B cell (primary cell): ENCODE measurements at places on chromosomes 6 and 20. TPM values are rescaled to one million over a fixed set of nuclear protein-coding genes. Genes with fewer than 3 reads are reported as not detected.

Gene RHAG
- not detected in 2 replicates for total RNA-seq

Gene AKIRIN2
- 105 and 108 TPM in 2 replicates for total RNA-seq

Gene ECHDC1
- 60.0 and 60.5 TPM in 2 replicates for total RNA-seq

Gene HCK
- total RNA-seq = 48.1 and 48.6 TPM in 2 replicates

Gene LPA
- not detected in 2 replicates for total RNA-seq

DNA sequence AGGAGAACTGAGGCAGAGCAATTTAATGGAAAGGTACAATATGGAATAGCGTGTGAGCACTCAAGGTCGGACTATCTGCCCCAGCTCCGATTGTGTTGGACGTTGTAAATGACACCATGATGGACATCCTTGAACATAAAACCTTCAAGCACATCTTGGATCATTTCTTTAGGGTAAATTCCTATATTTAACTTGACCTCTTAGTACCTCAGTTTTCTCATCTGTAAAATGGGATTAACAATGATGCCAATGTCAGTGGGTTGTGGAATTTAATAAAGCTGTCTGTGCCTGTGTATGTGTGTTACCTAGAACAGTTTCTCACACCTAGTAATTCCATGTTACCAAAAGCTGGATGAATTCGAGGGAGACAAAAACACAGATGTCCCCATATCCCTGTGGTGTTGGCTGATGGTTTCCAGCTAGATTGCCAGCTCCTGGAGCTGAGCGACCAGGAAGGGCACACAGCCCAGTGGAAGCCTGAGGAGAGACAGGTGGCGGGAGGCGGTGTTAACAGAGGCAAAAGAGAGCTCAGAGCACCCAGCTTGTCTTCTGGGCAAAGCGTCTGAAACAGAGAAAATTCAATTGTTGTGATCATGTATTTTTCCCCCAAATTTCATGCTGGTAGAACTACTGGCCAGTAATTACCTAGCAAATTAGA, 32.6 kb downstream of the MDFI start:
- H3K4me1 ChIP-seq = no peaks in the 10 kb centered on the region
- H3K27me3 ChIP-seq = peaks cover 6% of the 10 kb centered on the region
- no peak overlapping the region for H3K4me3 ChIP-seq
- no peak for DNase-seq
- H3K36me3 ChIP-seq = no peaks in the 10 kb centered on the region

DNA sequence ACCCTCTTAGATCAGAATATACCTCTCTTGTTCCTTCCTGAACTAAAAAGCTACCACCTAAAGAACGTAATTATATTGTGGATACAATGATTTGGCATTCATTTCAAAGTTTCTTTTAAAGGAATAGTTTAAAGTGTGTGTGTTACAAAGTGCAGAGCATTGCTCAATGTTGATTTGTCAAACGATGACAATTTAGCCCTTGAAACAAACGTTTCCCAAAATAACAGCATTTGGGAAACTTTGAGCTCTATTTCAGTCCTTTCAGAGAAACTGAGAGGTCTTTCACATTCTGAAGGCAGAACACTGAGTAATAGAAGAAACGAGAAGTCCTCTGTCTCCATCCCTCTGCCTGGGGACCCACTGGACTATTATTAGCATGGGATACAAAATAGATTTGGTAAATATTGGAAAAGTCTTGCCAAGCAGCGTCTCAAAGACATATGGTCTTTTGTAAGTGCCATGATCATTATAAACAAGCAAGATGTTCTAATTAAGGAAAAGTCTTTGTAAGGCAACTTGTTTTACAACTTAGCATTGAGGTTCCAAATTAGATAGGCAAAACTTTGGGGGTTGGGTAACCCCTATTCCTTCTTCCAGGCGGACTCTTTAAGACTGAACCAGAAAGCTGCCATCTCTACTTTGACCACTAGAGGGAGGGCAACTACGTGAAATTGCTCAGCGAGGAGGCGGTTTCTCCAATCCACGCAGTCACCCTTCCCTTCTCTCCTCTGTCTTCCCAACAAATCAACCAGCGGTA, 208.8 kb downstream of the RNF144B start:
- no peaks in the 10 kb centered on the region for H3K36me3 ChIP-seq
- H3K4me3 ChIP-seq = no peak overlapping the region

DNA sequence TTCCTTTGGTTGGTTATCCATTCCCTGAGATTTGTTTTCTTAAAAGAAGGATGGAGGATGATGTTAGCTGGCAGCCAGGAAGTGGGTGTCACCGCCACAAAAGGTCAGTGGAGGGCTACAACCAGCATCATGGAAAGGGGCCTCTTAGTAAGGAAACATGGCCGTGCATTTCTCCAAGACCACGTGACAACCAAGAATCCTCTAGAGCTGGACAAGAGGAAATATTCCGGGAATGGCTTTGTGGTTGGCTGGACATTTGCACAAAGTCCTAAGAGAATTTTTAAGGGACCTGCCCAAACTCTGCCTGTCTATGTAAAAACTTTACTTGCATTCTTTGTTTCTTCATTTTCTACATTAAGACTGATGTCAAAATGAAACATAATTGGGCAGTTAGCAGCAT, 399.9 kb upstream of the MARCKS start:
- H3K4me3 ChIP-seq = no peak overlapping the region
- no peaks in the 10 kb centered on the region for H3K4me1 ChIP-seq
- H3K27ac ChIP-seq = no peak overlapping the region
- H3K36me3 ChIP-seq = no peaks in the 10 kb centered on the region
- H3K27me3 ChIP-seq = no peaks in the 10 kb centered on the region

- H3K27me3 ChIP-seq = no peaks in the 10 kb centered on the region
- no peak overlapping the region for H3K4me3 ChIP-seq
- peaks cover 14% of the 10 kb centered on the region for H3K4me1 ChIP-seq
Observed at GRCh38 chr6:85403331-85404015, 46.4 kb upstream of the NT5E start.

DNA sequence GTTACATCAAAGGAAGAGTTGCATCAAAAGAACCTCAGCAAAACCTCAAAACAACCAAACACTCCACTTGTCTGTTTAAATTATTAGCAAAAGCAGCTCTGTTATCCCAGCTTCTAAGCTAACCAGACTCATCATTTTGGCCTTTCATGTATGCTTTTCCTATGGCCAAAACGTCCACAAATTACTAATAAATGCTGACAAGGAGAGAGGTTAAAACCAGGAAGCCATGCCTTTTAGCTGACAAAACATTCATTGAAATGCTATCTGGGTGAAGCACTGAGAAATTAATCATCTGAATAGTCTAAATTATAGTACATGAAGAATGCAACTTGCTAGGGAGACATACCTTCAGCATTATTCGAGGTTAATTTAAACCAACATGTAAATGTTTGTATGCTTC, 80.6 kb downstream of the LAMA2 start:
- H3K27me3 ChIP-seq = no peaks in the 10 kb centered on the region
- H3K4me3 ChIP-seq = no peak overlapping the region
- no peaks in the 10 kb centered on the region for H3K36me3 ChIP-seq
- no peaks in the 10 kb centered on the region for H3K4me1 ChIP-seq

DNA sequence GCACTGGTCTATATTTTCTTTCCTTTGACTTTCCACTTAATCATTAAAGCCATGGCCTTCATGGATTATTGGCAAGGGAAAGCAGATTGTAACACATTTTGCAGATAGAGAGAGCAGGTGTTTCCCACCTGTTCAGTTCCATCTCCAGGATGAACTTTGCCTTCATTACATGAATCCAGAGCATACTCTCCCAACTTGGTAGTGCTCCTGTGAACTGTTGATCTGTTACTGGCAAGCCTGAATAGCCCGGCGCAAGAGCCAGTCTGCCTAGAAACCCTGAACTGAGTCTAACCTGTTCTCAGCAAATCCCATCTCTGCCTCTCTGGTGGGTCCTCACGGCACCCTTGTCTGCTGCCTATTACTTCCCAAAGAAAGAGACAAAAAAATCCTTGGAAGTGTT, 210.3 kb downstream of the PLCB1 start:
- no peak overlapping the region for H3K4me3 ChIP-seq
- no peak overlapping the region for H3K27ac ChIP-seq
- H3K36me3 ChIP-seq = no peaks in the 10 kb centered on the region
- no peaks in the 10 kb centered on the region for H3K4me1 ChIP-seq
- DNase-seq = no peak

DNA sequence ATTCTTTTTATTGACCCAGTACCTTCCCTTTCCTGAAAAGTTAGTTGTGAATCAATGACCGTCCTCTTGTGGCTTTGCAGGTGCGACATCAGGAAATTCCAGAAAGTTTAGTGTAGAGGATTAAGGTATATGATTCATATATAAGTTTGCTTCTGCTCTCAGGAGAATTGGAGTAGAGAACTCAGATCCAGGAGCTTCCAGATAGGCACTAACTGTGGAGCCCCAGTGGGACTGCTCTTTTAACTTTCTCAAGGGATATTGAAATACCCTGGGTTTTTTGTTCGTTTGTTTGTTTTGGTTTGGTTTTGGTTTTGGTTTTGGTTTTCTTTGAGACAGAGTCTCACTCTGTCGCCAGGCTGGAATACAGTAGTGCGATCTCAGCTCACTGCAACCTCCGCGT, 9.5 kb downstream of the TAAR2 start:
- no peaks in the 10 kb centered on the region for H3K27me3 ChIP-seq
- peak overlapping the region; percentile 60 for H3K4me3 ChIP-seq

DNA sequence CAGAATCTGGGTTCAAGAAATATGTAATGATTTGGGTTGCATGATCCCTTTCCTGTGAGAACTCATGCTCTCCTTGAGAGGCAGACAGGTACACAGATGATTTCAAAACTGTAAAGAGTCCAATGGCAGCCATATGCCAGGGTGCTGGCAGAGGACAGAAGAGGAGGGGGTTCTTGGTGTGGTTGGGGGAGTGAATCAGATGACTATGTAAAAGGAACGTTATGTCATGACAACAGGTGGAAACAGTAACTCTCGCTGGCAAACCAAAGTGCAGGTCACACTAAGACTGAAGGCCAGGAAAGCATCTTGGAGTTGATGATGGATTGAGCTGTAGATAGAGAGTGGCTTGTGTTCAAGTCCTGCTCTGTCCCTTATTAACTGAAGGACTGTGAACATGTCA, 20.3 kb downstream of the OR2A4 start:
- peaks cover 37% of the 10 kb centered on the region for H3K4me1 ChIP-seq
- H3K4me3 ChIP-seq = no peak overlapping the region
- H3K36me3 ChIP-seq = no peaks in the 10 kb centered on the region
- no peak overlapping the region for H3K27ac ChIP-seq
- no peaks in the 10 kb centered on the region for H3K27me3 ChIP-seq
